ENCODE measurements at places on chromosomes 12 and 14.

GRCh38 chr14:20733684-20734429 lies 11.8 kb upstream of the EDDM3A start:
- no peak for DNase-seq

- DNase-seq: no peak
Measured at GRCh38 chr12:14892726-14893505, 7.3 kb upstream of the MGP start.

- DNase-seq: no peak
Measured at GRCh38 chr12:120237360-120238171, 28.0 kb downstream of the PXN start.

- DNase-seq: no peak
Measured at GRCh38 chr12:76863005-76863670, 15.7 kb downstream of the CSRP2 start.

GRCh38 chr12:78721906-78722305 lies 142.7 kb upstream of the SYT1 start:
- DNase-seq: no peak

DNA sequence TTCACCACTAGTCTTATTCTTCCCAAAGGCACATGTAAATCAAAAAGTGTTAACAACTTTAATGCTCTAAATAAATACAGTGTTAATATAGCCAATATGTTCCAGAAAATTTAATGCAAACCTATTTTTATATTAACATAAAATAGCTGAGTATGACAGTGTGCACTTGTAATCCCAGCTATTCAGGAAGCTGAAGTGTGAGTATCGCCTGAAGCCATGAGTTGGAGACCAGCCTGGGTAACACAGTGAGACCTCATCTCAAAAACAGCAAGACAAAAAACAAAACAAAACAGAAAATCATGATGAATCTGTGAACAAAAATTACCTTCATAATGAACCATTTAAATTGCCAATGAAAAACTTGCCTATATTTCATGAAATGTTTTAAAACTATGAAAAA lies 798.9 kb downstream of the SLC6A15 start:
- DNase-seq: no peak

DNA sequence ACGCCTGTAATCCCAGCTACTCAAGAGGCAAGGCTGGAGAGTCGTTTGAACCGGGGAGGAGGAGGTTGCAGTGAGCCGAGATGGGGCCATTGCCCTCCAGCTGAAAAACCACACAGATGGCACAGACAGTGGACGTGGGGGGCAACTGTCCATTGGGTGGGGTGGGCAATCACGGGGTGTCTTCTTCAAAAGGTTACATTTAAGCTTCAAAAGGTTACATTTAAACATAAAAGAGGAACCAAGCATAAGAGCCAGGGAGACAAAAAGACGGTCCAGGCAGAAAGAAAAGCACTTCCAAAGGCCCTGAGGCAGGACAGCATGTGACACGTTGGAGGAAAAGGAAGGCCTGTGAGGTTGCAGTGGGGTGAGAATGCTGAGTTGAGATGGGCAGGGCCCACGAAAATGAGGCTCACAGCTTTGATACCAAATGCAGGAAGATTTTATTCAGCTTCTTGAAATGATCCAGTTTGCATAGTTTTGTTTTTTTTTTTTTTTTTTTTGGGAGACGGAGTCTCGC lies 10.7 kb downstream of the SCARB1 start:
- no peak for DNase-seq

DNA sequence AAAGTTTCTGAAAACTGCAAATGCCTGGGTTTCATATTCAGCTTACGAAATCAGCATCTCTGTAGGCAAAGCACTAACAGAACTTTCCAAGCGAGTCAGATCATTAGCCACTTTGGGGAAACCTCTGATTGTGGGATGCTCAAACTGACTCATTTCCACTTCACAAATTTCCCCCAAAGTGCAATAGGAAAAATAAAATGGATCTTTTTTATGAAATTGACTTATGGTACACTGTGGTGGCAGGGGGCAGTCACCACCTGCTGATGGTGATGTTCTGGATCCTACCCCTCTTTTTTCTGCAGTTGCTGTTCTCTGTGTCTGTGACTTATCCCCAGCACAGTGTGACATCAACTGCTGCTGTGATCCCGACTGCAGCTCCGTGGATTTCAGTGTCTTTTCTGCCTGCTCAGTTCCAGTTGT lies 5.6 kb downstream of the TCTN1 start:
- no peak for DNase-seq

DNA sequence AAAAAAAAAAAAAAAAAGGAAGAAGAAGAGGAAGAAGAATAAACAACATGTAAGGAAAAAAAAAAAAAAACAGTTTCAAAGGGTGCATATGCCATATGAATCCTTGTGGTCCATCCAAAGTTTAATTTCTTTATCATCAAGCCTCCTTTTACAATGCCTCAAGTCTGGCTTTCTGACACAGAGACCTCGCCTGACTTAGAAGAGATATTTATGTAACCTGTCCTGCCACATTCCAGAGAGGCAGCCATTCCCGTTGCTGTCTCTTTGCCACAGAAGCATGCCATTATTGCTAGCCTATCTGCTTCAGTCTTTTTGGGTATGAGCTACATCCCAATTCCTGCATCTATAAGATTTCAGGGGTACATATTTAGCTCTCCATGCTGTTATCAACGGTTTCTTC lies 596.7 kb upstream of the ATP2B1 start:
- DNase-seq: no peak

DNA sequence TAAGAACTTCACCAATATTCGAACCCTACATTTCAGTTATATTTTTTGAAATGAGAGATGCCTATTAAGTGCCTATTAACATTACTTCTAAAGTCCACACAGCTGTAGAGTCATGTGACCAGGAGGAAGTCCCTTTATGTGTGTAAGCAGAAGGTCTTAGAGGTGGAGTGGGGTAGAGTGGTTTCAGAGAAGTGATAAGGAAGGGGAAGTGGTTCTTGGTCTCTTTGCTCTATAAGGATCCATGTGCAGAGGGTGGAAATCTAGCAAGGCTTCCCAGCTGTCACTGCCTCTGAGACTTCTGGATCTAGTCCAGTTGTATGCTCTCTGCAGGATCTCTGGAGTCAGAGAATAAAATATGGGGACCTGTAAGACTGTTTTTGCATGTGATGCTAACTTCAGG lies 673.9 kb downstream of the FLRT2 start:
- no peak for DNase-seq

GRCh38 chr12:74689929-74690328 lies 152.3 kb downstream of the ATXN7L3B start:
- DNase-seq: no peak

DNA sequence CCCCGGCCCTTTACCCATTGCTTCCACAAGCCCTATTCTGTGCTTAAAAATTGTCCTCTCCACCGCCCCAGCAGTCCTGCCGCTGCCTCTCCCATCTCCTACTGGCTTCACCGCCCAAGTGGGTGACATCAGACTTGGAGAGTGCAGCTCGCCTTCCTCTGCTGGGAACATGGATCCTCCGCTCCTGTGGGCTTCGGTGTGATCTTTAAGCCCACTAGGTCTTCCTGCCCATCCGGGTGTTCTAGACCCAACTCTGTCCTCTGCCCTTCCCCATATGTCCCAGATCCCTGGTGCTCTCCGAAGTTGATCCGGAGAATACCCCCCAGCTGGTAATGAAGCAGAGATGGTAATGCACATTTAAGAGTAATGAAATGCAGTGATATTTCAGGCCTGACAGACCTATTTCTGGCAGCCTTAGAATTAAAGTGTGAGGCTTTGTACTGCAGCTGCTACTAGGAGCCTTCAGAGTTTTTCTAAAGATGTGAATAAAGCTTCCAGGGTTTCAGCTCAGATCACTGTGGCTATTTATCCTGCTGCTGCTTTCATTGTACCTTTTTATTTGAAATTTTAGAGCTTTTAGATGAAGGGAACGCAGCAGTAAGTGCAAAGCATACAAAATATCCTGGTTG lies 22.9 kb upstream of the CTDSP2 start:
- DNase-seq: no peak

DNA sequence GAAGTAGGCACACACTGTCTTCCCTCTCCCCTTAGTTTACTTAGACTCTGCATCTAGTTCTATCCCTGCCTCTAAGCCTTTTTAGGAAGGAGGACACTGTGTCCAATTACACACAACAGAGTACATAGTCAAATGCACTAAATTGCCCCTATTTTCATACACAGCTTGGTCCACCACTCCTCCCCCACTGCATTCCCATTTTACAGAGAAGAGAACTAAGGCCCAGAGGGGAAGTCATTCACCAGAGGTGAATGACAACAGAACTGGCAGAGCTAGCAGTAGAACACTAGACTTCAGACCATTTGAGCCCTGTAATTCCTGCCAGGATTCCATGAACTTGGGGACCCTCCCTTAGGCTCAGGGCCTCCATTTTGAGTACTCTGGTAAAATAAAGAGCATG lies 1.1 kb upstream of the JPH4 start:
- DNase-seq: no peak

- no peak for DNase-seq
Measured at GRCh38 chr14:61511558-61511948, 183.8 kb upstream of the HIF1A start.

- no peak for DNase-seq
Measured at GRCh38 chr14:37167151-37168047, 5.0 kb downstream of the SLC25A21 start.

- DNase-seq: no peak
Measured at GRCh38 chr12:112408621-112409020, 784 bp downstream of the RPL6 start.

- no peak for DNase-seq
Measured at GRCh38 chr12:124026755-124027745, 54.0 kb downstream of the ZNF664 start.

DNA sequence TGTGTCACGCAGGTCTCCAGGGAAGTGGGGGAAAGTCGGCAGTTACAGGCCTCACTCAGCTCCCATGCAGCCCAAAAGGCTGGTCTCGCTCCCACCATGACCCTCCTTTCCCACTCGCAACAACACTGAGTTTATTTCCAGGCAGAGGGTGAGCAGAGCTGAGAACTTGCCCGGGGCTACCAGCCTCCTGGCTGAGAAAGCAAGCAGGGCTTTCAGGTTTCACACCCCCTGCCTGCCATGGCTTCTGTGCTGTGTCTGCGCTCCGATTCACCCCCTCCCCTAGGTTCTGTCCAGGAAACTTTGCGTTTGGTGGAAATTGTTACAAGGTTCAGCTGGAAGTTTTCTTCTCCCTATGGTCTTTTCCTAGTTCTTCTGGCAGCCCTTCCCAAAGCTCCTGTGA lies 17.1 kb downstream of the OR10G2 start:
- no peak for DNase-seq

DNA sequence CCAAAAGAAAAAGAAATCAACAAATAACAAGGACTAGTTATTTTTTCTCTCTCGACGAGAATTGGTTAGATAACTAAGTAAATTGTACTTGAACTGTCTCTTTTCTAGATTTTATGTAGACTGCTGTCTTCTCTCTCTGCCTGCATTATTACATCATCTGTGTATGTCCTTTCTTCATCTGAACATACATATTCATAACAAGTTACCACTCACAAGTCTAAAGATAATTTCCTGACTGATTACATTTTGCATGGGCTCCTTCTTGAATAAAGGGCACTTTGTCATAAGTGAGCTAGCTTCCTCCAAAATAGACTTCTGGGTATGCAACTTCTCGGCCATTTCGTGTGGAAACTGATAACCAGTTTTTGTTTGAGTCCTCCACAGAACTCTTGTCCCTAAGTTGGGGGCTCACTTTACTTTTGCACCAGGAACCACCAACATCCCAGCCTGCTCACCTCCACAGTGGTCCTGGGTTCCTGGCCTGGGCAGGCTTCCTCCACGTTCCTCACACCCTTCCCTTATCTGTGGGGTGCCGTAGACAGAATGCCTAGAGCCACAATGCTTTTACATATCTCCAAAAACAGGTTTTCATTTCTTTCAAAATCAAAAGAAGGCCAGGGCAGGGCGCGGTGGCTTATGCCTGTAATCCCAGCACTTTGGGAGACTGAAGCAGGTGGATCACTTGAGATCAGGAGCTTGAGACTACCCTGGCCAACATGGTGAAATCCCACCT lies 6.2 kb upstream of the DDX47 start:
- DNase-seq: no peak

- no peak for DNase-seq
Measured at GRCh38 chr12:130017591-130018449, 114.0 kb upstream of the TMEM132D start.

DNA sequence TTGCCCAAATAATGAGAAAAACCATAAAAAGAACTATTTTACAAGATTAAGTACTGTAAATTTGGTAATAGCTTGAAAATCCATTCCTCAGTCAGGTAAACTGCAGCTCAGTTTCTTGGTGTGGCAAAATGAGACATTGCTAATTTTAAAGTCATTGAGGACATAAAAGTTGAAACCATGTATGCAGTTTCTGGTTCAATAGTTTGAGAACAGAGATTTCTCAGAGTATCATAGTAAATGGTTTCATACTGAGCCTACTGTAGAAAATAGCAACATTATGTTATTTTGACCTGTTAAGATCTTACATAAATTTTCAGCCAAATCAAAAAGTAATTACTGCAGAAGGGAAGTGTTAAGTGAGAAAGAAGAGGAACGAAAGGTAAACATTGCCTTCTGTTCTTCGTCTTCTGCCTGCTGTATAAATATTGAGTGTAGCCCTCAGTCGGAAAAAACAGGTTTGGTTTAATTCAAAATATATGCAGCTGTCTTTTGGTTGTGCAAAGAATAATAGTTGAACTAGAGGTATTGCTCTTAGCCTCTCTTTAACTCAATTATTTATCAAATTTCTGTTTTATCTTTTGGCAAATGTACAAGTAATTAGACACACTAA lies 119.6 kb downstream of the SYNE2 start:
- DNase-seq: no peak

- DNase-seq: no peak
Measured at GRCh38 chr12:26275313-26276131, 80.1 kb downstream of the SSPN start.

- no peak for DNase-seq
Measured at GRCh38 chr12:94305130-94305957, 154.3 kb downstream of the CEP83 start.

DNA sequence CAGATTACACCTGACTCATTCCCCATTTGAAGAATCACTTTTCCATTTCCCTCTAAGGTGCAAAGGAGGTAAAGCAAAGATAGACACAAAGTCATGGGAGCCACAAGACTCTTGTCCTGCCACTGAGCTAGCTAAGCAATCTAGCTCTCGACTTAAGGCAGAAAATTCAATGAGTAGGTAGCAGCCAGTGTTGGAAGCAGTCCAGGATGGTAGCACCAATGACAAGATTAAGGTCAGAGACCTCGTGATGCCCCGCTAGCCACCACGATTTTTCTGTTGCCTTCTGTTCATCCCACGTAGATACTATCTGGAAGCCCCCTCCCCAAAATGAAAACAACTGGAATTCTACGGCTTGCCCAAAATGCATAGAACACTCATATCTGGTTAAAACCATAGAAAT lies 1.4 kb downstream of the VAMP1 start:
- no peak for DNase-seq

DNA sequence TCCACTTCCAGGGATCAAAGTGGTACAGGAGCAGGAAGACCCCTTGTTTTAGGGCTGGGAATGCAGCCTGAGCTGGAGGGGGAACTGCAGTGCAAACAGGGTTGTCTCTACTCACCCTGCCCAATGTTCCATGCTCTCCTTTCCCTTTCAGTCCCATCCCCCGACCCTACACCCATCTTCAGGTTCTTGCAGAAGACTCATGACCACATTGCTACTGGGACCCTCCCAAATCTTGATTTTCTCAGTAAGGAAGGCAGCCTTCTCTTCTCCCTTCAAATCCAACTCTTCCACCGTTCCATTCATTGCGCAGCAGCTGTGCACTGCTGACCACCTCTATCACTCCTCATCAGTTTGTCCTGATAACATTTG lies 1.9 kb downstream of the SERPINA11 start:
- no peak for DNase-seq

GRCh38 chr12:94638521-94638920 lies 11.8 kb downstream of the TMCC3 start:
- no peak for DNase-seq
